ENCODE measurements at places on chromosomes 11 and 22. TPM values are rescaled to one million over a fixed set of nuclear protein-coding genes. Genes with fewer than 3 reads are reported as not detected.

DNA sequence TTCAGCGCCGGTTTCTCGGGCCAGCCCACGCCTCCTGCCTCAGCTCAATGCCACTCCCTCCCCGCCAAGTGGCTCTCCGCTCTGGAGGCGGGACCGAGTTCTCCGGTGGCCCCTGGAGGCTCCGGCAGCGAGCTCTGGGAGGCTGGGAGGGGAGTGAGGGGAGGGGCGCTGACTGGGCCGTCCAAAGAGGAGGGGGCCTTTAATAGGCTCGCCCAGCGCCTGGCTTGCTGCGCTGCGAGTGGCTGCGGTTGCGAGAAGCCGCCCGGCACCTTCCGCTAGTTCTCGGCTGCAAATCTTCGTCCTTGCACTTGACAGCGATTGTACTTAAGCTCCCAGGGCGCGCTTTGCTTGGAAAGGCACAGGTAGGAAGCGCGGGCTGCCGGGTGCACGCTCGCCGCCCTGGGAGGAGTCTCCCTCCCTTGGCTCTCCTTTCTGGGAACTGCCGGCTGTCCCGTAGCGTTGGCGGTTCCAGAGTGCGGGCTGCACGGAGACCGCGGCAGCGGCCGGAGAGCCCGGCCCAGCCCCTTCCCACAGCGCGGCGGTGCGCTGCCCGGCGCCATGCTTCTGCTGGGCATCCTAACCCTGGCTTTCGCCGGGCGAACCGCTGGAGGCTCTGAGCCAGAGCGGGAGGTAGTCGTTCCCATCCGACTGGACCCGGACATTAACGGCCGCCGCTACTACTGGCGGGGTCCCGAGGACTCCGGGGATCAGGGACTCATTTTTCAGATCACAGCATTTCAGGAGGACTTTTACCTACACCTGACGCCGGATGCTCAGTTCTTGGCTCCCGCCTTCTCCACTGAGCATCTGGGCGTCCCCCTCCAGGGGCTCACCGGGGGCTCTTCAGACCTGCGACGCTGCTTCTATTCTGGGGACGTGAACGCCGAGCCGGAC lies at the start of gene ADAMTS15:
ADAMTS15 (plus strand) TSS at position 230 of the 894 bp plus-strand sequence; CDS start at position 559, 329 bp downstream.
- peak; percentile 87 for DNase-seq

DNA sequence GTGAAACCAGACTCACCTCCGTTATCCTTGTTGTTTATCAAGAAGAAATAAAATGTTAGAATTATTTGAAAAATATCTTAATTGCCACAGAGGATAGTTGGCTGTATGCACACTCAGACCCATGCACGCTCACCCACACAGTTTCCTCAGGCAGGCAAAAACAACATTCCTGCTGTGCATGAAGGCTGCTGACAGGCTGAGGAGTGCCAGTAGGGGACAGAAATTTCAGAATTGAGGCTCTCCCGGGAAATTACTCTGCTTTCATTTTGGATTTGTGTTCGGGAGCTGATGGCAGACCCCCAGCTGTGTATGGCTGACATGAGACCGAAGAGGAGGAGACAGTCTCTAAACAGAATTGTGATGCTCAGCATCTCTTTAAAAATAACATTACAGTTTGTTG lies 87.5 kb downstream of the AMOTL1 start:
- DNase-seq, result no peak

DNA sequence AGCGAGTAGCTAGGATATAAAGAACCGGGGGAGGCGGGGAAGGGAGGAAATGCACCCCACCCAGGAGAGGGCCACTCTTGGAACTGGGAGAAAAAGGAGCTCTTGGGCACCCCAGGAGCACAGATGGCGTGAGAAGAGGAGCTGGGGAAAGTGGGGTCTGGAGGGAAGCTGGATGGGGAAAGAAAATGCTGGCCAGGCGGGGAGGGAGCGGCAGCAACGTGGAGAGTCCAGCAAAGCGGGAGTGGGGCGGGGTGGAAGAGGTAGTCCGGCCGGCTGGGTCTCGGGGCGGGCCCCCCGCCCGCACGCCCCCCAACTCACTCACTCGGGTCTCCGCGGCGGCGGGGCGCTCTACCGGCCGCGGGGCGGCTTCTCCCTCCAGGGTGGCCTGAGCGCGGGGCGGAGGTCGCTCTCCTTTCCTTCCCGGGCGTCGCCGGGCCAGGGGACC lies 522 bp downstream of the TOB2 start:
- no peak for DNase-seq

GRCh38 chr11:85115798-85116197 lies 511.3 kb downstream of the DLG2 start:
- no peak for DNase-seq

DNA sequence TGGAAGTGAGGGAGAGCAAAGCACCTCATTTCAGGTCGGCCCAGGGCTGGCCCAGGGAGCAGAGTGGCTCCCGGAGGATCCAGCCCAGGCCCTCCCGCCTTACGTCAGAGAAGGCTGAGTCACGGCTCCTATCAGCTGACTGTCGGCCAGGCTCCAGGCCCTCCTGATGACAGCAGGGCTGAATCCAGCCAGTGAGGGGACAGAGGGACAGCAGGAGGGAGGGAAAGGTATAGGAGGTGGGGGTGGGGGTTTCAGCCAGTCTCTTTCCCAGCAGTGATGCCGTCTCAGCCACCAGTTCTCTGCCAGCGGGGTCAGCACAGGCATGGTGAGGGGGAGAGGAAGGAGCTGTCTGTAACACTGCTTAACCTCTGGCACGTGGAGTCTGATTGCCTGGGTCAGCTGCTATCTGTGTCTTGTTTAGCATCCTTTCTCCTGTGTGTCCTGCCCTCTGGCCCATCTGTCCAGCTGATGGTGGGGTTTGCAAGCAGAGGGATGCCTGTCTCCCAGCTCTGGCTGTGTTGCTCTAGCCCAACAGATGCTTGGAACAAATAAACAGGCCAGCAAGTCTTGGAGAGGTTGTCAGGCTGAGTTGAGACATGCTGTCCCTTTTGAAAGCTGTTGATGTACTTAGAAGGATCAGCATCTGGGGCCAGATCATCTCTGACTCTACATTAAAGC lies 74.0 kb downstream of the ADAMTS15 start:
- DNase-seq, result peak; percentile 67

DNA sequence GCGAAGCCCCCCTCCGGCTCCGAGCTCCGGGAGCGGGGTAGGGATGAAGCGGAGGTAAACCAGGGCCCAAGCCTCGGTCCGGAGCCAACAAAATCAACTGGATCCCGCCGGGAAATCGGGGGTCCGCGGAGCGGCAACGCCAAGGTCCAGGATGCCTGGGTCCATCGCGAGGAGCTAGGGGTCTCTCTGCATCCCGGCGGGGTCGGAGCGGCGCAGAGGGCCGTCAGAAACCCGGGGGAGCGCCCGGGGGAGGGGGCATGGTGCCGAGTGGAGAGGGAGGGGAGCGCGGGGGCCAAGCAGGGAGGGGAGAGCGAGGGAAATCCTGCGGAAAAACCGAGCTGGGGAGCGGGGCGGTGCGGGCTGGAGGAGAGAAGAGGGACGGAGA lies 51.8 kb downstream of the SLC22A12 start:
- DNase-seq, result no peak

- DNase-seq, result no peak
Observed at GRCh38 chr11:100550912-100551632, 136.0 kb upstream of the ARHGAP42 start.

- no peak for DNase-seq
Observed at GRCh38 chr22:24706054-24706453, 68.5 kb downstream of the PIWIL3 start.

DNA sequence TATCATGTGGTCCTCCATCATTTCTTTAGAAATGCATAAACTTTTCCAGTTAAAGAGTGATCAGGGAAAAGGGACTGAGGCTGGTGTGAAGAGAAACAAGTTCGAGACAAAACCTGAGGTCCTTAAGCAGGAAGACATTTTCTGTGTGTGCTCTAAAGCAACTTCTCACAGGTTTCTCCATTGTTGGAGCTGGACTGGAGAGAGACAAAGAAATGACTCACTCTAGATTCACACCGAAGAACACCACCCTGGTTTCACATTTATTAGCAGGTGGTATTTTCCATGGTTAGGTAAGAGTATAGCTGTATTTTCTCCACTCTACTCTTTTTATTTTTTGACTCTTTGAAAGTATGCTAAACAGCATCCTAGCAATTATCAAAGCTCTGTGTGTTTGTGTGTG lies 736.4 kb downstream of the KCNA4 start:
- DNase-seq, result no peak

GRCh38 chr11:72740562-72741428 lies 11.4 kb downstream of the ARAP1 start:
- no peak for DNase-seq

GRCh38 chr11:117170210-117170609 lies 8.3 kb upstream of the SIDT2 start:
- no peak for DNase-seq

DNA sequence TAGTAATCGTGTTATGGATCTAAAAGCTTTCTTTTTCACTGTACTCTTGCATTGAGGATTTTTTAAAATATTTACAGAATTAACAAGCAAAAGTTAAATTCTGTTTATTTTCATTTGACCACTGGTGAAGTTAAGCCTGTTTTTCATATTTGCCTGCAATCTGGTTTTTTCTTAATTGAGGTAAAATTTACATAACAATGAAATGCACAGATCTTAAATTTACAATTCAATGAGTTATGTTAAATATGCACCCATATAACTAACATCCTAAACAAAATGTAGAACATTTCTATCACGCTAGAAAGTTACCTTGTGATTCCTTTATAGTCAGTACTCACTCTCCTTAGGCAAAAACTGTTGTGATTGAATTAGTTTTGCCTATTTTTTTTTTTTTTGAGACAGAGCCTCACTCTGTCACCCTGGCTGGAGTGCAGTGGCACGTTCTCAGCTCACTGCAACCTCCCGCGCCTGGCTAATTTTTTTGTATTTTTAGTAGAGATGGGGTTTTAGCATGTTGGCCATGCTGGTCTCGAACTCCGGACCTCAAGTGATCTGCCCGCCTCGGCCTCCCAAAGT lies 54.5 kb upstream of the WEE1 start:
- DNase-seq, result no peak

- DNase-seq, result no peak
Observed at GRCh38 chr11:114145166-114145775, 85.8 kb downstream of the ZBTB16 start.

DNA sequence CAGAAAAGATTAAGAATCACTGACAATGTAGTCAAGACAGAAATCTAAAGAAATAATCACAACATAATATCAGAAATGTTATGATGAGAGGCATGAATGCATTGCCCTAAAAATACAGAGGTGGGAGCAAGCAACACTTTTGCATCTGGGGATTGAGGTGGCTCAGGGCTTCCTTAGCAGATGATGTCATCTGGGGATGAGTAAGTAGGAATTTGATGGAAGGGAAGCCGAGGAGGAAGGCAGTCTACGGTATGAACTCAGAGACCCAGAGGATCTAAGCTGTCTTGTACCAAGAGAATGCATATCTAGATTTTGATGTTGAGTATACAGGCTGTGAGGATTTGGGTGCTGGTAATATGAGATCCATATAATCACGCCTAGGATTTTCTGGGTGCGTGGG lies 193.0 kb upstream of the SNX19 start:
- DNase-seq, result no peak

DNA sequence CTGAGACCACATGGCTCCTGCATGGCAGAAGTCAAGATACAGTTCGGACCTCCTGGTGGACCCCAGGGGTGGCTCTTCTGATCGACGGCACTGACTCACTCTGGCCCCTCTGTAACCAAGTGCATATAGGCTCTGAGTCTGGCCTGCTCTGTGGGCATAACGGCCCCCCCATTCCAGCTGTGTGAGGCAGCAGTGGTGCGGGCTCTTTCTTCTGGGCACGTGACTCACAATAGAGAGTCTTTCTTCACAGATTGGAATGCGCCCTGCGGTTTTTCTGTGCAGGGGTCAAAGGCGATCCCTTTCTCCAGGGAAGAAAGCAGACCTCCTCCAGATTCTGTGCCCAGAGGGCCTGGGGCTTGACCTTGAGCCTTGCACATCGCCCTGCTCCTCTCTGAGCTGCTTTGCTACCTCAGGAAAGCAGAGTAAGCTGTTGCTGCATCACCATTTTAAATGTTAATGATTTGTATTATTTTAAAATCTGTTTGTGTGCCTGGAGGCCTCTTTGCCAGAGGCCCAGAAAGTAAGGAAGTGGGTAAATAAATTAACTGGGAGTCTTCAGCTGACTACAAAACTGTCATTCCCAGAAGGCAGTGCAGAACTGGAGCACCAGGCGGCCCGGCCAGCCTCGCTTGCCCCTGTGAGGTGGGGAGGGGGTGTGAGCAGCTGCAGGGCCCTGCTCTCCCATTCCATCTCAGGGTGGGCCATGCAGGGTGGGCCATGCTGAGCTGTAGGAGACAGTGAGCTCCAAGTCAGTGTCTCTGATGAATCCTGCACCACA lies 199.0 kb downstream of the GRIK4 start:
- peak; percentile 55 for DNase-seq

GRCh38 chr11:37402663-37403062 lies 804.6 kb upstream of the RAG2 start:
- no peak for DNase-seq

DNA sequence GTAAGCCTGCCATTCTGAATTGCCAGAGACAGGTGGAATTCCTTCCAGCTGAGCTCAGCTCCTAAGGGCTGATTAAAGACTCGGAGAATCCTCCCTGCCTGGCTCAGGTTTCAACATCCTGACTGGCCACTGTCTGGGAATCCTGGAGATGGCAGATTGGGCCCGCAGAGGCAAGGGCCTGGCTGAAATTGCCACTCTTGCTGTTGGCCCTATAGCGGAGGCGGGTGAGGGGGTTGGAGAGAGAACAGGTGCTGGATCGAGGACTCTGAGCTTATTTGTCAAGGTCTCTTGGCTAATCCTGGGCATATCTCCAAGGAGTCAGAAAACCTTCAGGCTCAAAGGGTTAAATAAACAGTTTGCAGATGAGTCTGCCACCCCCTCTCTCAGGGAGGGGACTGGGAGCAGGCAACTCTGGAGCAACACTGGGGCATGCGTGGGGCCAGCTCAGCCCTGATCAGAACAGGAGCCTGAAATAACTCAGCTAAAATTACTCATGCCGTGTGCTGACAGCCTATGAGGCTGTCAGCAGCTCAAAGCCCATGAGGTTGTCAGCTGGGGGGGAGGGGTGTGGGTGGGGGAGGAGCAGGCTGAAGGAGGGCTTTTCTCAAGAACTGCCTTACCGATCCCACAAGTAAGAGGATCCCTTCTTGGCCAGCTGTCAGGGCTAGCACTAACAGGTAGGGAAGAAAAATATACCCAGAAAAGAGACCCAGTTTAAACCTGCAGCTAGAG lies 14.7 kb upstream of the MFRP start:
- no peak for DNase-seq

- DNase-seq, result no peak
Observed at GRCh38 chr11:57502870-57503269, 12.6 kb downstream of the SLC43A1 start.

The PDGFB gene
- polyA plus RNA-seq, result 5.5 TPM

The INPP5J gene
- 9.1 TPM for polyA plus RNA-seq

The KCNA4 gene
- not detected for polyA plus RNA-seq

The DSCAML1 gene
- 0.24 TPM for polyA plus RNA-seq

The CHRM1 gene
- 0.08 TPM for polyA plus RNA-seq

The ZNF202 gene
- polyA plus RNA-seq, result 13.2 TPM

Data from H1 (cell line).